ENCODE measurements at places on chromosomes 13 and 19.

DNA sequence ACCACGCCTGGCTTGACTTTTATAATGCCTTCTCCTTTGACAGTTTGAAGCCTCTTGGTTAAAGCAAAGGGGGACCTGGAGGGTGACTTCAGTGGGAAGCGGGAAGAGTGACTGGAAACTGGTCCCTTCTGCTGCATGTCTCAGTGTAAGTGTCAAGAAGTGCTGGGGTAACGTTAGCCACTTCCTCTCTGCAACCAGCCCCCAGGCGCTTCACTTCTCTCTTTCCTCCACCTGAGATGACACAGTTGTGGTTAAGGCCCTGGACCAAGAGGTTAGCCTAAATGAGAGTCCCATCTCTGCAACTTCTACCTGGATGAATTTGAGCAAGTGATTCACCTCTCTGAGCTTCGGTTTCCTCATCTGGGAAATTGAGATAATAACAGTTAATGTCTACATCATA is 16.3 kb downstream of the LEUTX start:
- no peak for DNase-seq

GRCh38 chr19:55494172-55494761 is 6.0 kb downstream of the SSC5D start:
- no peak for DNase-seq

DNA sequence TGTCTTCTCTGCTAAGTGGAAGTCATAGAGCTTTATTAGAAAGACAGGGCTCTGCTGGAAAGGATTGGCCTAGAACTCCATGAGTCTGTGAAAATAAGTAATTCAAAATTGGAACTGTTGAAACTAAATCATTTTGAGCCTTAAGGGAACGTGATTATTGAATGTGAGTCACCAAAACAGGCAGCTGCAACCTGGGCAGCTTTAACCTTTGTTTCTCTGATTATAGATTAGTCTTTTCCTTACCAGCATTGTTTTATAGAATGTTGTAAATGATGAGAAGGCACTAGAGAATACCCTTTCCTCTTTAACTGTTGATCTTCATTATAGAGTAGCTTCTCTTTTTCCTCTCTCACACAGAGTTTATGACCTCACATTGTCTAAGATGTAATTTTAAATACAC is 638.8 kb upstream of the SLITRK6 start:
- DNase-seq = no peak

DNA sequence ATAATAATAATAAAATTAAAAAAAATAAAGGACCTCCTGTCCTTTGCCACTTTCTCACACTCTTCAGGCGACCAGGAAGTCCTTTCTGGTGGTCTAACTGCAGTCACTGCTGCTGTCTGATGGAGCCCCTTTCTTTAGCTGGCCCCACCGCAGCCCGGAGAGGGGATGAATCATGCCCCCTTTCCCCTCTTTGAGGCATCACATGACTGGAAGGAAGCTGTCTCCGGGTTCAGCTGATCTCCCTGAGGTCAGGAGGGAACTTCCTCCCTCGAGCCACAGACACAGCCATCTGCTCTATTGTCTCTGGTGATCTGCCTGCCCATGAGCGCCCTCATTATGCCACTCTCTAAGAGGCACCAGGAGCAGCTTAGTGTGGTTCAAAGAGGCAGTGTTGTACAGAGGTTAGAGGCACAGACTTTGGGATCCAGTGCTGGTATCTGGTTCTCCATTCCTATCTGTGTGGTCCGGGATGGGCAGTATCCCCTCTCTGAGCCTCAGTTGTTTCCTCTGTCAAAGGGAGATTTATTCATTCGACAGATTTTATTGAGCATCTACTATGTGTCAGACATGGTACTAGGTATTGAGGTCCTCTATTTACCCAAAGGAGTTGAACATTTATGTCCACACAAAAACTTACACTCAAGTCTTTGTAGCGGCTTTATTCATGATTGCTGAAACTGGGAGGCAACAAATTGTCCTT is 30.0 kb downstream of the VAV1 start:
- DNase-seq = no peak

Data from NCI-H446 (cell line).